AML-193 (cell line): ENCODE measurements at places on chromosomes 5 and 9.

DNA sequence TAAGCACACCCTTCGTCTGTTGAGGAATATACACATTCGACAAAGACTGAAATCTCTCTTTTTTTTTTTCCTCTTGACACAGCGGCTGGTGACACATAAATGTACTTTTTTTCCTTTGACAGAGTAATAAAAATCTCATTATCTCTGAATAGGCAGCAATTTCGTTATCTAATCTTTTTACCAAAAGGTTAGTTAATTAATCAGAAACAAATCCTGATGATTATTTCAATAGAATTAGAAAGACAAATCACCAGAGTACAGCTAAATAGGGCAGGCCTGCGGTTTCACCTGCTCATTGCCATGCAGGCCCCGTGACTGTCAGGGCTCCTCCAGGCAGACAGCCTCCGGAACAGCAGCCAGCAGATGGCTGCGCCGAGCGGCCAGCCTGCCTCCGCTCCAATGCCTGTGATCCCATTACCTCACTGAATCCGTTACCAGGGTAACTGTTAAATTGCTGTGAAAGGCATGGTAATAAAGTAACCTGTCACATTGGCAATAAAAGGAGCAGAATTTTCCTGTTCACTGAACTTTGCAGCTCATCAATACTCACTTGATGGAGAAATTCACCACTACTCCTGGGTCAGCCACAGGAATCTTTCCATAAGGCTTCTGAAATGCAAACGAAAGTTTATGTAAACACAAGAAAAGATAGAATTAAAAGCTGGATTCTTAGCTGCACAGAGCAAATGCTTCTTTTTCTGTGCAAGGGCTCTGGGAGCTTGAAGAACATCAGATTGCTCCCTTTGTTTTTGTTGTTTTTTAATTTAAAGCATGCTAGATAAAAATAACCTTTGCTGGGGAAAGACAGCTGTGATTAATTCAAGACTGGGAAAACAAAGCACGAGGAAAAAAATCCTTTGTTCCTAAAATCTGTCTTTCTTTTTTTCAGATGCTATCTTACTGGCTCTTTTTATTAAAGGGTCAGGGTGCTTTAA is 666.4 kb upstream of the ZNF608 start:
- DNase-seq, result no peak

- DNase-seq, result no peak
These were observed 32.3 kb downstream of the TNPO1 start for GRCh38 chr5:72848474-72849428.

DNA sequence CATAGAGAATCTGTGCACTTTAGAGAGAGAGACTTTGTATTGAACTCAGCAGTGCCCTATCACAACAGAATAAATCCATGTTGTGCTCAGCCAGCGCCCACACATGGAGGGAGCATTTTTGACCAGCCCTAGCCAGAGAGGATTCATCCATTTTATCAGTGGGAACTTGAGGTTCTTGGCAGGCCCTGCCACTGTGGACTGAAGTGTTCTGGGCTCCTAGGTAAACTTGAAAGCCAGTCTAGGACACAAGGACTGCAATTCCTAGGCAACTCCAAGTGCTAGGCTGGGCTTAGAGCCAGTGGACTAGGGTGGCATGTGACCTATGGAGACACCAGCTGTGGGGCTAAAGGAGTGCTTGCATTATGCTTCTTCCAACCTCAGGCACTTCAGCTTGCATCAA is 523.5 kb downstream of the CDH12 start:
- DNase-seq, result no peak

DNA sequence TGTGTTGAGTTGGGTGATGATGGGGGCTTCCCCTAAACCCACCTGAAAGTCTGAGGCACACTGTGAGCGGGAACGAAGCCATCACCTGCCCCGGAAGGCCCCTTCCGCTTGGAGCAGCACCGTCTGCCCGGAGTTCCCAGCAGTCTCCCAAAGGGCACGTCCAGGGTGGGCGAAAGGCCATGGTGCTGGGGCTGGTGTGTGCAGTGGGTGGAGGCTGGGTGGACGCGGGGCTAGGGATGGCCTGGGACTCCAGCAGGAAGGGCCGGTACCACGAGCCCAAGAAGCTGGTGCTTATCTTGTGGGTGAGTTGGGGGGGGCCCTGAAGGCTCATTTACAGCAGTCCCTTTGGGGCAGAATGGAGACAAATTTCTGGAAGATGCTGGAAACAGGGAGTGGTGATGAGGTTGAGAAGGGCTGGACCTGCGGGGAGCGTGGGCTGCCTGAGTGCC is 4.6 kb downstream of the FLT4 start:
- DNase-seq, result no peak

DNA sequence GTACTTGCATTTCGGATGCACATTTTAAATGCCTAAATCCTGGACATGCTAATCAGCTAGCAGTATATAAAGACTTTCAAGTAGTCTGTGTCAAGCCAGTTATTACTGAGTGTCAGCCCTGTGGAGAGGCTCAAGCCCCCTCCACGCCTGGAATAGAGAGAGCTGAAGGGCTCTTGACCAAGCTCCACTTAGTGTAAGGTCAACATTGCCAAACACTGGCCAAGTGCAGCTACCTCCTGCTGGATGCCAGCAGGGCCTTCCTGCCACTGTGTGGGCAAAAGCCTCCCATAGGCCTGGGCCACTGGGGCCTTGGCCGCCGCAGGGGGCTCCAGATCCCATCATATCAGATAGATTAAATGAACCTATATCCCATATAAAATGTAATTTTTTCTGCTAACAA is 239.4 kb upstream of the PANK3 start:
- no peak for DNase-seq

DNA sequence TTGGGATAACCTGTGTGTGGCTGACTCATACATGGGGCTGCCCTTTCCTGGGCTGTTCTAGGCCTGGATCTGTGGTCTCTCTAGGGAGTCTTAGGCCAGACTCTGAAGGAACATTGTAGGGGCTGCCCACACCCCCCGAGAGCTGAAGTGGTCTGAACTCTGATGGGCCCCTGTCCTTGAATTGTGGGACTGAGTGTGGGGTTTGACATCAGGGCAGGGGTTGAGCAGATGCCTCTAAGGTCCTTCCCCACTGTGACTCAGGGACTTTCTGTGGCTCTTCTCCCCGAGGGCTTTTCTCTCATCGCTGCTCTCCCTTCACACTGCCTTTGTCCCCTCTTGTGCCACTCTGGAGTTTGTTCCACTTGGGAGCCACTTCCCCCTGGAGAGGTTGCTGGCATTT is 215.0 kb downstream of the MELK start:
- no peak for DNase-seq

DNA sequence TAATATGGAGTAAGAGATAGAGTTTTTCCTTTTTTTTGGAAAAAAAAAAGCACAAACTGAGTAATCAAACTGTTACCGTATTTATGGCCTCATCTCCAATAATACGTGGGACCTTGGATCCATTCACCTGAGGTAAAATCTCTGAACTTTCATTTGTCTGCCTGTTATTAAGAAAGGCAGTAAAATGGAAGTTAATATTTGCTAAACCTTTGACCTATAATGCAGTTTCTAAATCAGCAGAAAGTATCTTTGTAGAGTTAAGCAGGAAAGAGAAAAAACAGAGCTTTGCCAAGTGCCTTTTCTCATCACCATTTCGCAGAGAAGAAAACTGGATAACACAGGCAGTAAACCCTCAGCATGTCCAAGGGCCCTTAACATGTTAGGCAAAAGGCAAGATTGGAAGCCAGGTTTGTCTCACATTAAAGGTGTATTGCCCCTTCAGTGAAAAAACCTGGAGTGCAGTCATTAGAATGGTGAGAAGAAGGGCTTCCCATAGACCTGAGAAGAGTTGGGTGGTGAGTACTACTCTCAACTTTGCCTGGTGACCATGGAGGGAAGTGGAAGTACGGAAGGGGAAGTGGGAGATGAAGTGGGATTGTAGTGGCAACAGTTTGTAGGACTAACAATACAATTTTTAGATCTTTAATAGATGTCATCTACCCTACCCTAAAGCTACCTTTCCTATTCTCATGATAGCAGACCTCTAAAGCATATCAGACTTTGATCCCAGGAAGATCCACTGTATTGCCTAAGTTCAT is 65.4 kb upstream of the GRAMD2B start:
- DNase-seq, result no peak

- DNase-seq, result no peak
These were observed 269.8 kb upstream of the RFX3 start for GRCh38 chr9:3795556-3795955.

- DNase-seq, result no peak
These were observed 79.7 kb downstream of the ARHGAP26 start for GRCh38 chr5:142849880-142850279.

DNA sequence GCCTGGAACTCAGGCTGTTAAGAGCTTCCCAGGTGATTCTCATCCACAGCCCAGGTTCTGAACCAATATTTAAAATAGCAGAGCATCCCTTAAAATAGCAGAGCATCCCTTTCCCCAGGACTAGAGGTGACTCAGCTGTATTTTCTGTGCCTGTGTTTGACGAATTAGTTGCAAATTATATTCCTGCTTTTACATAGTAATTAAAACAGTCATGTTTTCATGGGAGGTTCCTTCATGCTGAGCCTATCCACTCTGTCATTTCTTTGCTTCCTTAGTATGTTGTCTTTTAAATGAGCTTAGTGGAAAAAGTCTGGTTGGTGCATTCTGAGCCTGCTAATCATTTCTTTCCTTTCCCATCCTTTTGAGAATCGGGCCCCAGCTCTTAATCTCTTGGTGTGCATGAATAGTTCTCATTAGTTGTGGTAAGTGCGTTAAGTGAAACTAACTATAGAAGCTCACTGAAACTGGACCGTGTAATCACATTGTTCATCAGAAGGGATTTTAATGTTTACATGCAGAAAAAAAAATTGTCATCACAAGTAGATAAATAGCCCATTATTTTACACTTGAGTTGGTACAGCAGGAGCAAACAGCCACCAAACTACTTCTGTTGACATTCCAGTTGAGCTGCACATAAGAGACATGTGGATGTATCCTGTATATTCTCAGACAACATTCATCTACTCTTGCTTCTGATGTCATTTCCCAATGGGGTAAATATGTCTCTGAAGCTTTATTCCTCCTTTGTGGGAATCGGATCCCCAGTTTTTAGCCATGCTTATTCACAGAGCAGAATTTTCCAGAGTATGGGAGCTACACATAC is 596.9 kb upstream of the WWC1 start:
- DNase-seq, result no peak

DNA sequence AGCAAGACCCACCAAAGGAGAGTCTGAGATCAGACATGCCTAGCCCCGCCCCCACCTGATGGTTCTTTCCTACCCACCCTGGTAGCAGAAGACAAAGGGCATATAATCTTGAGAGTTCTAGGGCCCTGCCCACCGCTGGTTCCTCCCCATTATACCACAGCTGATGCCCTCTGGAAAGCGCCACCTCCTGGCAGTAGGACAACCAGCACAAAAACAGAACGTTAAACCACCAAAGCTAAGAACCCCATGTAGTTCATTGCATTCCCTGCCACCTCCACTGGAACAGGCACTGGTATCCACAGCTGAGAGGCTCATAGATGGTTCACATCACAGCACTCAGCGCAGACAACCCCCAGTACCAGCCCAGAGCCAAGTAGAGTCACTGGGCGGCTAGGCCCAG is 81.2 kb upstream of the TRPC7 start:
- DNase-seq, result no peak

DNA sequence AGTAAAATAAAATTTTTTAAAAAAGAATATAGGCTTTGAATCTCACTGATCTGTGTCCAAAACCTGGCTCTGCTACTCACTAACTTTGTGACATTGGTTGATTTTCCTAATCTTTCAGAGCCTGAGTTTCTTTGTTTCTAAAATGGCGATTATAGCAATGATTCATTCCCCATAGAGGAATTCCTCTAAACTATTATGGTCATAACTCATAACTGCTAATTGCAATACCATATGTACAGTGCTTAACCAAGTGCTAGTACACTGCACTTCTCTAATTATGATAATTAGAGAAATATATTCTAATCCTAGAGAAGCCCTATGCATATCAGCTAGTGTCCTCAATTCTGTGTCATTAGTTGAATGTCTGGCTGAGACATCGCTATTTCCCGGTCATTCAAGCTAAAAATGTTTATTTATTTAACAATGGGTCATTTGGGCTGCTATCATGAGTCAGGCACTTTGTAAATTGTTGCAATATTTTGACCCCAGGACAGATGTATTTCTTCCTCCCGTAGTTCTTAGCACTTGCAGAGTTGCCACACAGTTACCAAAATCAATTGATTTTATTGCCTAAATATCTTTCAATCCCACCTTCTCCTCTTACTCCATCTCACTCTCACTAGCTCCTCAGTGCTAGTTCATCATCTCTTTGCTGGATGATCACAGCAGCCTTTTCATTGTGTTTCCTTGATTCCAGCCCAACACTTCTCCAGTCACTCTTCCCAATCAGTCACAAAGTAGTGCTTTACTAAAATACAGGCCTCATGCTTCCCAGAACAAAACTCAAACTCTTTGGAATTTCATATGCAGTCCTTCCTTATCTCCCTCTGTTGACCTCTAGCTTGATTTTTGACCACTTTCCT is 200.9 kb upstream of the PAPPA start:
- no peak for DNase-seq

- DNase-seq, result no peak
These were observed 625 bp upstream of the UBLCP1 start for GRCh38 chr5:159262472-159262858.
